ENCODE measurements at places on chromosomes 12 and 14.

GRCh38 chr14:34034447-34035176 lies 83.7 kb upstream of the EGLN3 start:
- DNase-seq = no peak

- no peak for DNase-seq
Measured at GRCh38 chr12:2523844-2524243, 270.9 kb upstream of the FKBP4 start.

DNA sequence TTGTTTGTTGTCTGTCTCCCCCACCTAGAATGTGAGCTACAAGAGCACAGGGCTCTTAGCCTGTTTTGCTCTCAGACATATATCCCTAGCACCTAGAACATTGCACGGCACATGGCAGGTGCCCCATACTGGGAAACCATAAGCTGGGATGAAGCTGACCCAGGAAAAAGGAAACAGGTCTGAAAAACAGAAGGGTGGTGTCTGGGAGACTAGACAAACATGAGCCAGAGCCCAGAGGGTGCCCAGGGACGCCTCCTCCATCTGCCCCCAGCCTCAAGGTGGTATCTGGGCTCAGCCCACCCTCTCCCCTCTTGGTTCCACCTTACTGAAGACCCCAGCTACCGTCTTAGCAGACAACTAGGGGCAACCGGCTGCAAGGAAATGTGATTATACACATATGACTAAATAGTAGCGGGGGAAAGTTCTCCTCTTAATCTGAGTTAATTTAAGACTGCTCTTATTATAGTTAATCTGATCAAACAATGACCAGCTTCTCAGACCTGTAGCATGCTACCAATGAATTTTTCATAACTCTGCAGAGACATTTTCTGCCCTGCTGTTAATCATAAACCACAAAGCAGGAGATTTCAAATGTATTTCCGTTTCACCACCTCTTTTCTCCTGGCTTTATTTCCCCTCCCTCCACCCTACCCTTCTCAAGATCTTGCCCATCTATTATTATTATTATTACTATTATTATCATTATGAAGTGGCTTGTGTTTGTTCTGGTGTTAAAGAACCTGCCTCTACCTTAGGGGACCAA lies 31.9 kb downstream of the KSR2 start:
- no peak for DNase-seq

GRCh38 chr14:87196436-87196835 lies 796.5 kb downstream of the GALC start:
- DNase-seq = no peak

DNA sequence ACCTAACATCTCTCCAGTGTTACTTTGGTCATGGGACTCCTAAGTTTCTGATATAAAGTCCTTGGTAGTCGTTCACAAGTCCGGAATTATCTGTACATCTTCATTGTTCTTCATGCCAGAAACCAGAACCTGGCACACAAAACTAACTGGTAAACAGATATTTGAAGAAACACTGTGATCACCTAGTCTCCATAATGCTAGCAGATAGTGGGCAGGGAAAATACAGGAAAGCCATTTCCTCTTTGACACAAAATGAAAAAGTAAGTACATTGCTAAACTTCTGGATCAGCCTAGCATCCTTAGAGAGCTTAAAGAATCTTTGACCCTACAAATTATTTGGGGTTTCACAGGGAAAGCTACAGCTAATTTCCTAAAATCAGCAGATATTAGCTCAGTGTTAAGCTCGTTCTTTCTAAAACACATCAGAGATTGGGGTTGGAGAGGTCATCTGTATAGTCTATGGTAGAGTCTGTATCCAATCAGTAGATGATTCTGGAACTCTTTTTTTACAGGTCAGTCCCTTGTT lies 4.8 kb downstream of the DDIT3 start:
- no peak for DNase-seq

DNA sequence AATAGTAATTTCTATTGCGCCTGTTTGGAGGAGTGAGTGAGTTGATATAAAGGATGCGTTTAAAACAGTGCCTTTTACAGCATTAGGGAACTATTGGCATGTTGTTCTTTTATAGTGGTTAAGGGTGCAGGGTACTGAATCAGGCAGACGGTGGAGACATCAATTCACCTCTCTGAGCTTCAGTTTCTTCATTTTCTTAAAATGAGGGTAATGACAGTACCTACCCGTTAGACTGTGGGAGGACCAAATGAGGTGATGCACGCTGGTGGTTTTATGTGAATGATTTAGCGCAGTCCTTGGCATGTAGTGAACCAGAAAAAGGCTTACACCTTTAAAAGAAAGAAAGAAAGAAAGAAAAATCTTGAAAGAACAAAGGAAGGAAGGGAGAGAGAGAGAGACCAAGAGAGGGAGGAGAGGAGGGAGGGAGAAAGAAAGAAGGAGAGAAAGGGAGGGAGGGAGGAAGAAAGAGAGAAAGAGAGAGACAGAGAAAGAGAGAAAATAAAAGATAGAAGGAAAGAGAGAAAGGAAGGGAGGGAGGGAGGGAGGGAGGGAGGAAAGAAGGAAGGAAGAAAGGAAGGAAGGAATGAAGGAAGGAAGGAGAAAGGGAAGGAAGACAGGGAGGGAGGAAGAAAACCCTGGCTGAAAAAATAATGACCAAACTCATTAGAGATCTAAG lies 22.2 kb upstream of the CCND2 start:
- no peak for DNase-seq

DNA sequence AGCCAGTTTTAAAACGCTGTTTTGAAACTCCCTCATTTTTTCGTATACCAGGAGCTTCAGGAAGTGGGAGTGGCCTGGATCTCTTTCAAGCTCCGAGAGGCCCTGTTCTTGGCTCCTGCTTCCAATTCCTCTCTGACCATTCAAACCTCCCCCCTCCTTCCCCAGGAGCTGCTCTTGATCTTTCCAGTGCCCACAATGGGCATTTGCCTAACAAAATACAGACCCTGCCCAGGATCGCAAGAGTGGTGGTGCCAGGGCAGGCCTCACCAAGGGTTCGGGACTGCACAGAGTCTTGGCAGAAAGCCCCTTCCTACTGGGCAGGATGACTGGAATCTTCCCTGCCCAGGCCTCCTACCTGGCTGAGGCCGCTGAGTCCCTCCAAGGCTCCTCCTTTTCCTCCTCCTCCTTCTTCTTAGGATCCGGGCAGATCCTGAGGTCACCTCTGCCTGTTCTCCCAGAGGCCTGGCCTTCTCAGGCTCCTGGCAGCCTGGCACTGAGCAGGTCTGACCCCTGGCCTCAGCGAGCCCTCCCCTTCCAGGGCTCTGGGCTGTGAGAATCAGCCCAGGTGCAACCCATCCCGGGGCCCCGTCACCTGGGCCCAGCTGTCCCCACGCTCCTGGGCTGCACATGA lies 46.9 kb upstream of the NOS1 start:
- DNase-seq = no peak

GRCh38 chr12:61356485-61356884 lies 903.7 kb upstream of the USP15 start:
- no peak for DNase-seq

GRCh38 chr12:13435235-13435933 lies 238.9 kb downstream of the EMP1 start:
- DNase-seq = no peak

DNA sequence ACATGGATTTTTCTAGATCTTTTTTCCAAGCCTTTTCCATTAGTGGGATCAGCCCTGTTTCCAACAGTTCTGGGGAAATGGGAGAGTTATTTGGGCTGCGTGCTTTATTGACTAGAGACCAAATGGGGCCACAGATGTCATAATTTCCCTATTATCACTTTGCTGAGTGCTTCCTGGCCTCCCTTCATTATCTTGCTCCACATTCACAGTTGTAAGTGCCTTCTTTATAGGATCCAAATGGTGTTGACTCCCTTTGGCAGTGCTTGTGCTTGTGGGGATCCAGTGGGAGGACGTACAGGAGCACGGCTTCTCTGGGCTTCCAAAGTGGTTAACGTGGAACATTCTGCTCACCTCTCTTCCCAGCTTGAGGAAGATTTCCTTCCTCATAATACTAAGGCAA lies 141.0 kb upstream of the RMST start:
- no peak for DNase-seq

DNA sequence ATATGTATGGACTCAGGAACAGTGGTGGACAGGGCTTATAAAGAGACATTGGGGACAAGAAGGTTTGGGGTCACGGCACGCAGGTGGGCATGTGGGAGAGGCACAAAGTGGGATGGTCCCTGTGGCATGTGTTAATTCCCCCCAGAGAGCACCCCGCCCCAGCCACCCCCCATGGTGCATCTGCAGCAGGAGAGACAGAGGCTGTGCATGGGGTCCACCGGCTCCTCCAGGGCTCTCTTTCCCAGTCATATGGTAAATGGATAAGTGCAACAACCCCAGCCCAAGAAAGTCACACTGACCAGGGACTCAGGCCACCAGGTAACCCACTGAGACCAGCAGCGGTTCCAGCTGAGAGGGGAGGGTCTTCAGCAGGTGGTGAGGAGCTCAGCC lies 242.1 kb downstream of the BCL11B start:
- DNase-seq = no peak

GRCh38 chr12:109589691-109590245 lies 16.2 kb downstream of the MVK start:
- no peak for DNase-seq

Data from stimulated activated CD8-positive, alpha-beta memory T cell treated with anti-CD3 and anti-CD28 coated beads, Interleukin-4, amount 100 ng/mL, for 1 hour (primary cell).